HFFc6 (cell line): ENCODE measurements at places on chromosomes 7 and 10. TPM values are rescaled to one million over a fixed set of nuclear protein-coding genes. Genes with fewer than 3 reads are reported as not detected.

GRCh38 chr10:71392292-71392691 is 4.4 kb upstream of the CDH23 start:
- no peak for DNase-seq

DNA sequence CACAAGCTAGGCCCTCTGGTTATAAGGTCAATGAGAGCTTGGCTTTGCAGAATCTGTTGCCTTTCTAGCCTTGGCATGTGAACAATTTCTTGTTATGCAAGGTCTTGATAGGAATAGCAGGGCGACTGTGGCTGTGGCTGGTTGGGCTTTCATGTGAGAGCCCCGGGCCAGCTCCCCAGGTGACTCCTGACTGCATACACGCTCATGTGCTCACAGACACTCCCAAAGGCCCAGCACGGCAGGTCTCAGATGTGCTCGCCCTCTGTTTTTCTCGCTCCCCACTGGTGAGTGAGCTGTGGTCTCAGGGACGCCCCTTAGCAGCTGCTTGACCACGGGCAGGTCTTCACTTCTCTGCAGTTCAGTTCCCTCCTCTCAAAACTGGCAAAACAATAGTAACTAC is 37.1 kb upstream of the ZNF32 start:
- no peak for DNase-seq

- peak; percentile 90 for DNase-seq
Measured at GRCh38 chr10:4947635-4948596, 15.3 kb upstream of the AKR1C1 start.

GRCh38 chr7:27198871-27199801 is 755 bp downstream of the HOXA13 start:
- no peak for DNase-seq

GRCh38 chr7:47211519-47211973 is 370.4 kb downstream of the TNS3 start:
- DNase-seq: no peak

GRCh38 chr7:54769203-54769602 is 10.2 kb upstream of the SEC61G start:
- DNase-seq: no peak

- no peak for DNase-seq
Measured at GRCh38 chr7:137127806-137128205, 215.7 kb downstream of the PTN start.

DNA sequence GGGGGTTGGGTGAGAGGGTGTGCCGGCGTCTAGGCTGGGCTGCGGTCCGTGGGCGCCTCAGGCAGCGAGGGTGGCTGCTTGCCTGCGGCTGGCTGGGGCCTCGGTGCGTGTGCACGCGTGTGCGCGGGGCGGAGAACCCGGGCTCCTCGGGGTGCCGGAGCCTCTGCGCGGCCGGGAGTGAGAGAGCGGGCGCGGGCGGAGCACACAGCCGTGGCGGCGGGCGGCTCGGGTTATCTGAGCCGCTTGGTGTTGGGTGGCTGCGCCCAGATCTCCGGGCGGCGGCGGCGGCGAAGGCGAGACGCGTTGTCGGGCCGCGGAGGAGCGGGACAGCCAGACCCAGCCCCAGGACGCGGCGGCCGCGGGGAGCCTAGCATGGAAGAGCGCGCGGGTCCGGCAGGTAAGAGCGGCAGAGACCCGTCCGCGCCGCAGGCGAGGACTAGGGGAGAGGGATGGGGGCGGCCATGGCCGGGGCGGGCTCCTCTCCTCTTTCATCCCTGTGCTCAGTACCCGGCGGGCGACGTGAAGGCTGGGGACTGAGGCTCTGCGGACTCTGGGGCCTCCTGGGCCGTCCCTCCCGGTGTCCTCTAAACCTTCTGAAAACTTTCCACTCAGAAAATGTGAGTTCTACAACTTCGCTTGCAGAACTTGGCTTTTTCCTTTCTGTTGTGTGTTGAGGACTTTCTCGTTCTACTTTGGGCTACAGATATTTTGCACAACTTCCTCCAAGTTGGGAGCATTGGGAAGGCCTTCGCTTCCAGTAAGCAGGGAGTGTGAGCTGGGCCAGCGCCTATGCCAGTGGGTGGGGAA is 9.8 kb upstream of the PAX2 start:
- no peak for DNase-seq

DNA sequence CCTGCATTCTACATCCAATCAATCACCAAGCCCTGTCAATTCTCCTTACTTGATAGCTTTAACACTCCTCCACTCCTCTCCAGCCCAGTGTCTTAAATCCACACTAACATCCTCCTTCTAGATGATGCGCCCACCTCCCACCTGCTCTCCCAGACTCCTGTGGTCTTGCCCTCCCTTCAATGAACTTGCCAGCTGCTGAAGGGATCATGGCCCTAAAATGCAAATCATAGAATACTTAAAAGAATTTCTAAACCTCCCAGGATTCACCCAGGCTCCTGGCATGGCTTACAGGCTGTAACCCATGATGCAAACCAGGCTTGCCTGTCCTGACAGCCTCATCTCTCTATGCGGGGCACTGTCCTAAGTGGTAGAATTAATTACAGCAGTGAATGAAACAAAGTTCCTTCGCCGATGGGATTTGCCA is 43.6 kb downstream of the SYPL1 start:
- DNase-seq: no peak

DNA sequence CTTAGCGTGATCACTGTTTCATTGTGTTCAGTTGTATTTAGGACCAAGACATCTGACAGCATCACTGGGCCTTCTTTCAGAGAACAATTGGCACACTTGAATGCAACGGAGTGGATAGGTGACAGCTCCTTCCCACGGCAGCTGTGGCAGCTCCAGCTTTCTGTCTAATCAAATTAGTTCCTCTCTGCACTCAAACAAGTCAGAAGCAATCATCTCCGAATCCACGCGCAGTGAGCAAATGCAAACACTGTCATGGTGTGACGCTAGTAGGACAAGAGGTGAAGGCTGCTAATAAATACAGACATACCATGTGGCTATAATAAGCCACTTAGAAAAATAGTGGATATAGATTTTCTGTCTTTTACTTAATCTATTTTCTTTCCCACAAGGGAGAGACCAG is 542.4 kb downstream of the ACTR3B start:
- no peak for DNase-seq

Gene HTR5A
- not detected in 3 replicates for total RNA-seq

Gene ZC3HAV1L
- total RNA-seq: 9.7 and 11.2 TPM in 2 replicates
